Activated gamma-delta T cell treated with anti-CD3 and anti-CD28 coated beads, Interleukin-2, amount 50 U/mL, for 16 hours (primary cell): ENCODE measurements at places on chromosomes 5 and 9.

DNA sequence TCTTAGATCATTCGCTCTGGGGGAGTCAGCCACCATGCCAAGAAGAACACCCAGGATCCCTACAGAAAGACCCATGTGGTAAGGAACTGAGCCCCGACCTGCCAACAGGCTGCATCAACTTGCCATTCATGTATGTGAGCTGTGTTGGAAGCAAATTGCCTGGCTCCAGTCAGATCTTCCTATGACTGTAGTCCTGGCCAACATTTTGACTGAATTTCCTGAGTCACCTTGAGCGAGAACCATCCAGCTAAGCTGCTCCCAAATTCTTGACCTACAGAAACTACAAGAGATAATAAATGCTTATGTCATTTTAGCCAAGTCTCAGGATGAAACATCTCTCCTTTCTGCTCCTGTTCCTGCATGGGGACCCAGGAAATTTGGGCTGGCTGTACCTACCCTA is 40.0 kb upstream of the SLC44A1 start:
- DNase-seq: no peak

- DNase-seq: no peak
These were observed 1.0 kb downstream of the PHPT1 start for GRCh38 chr9:136849960-136850865.

DNA sequence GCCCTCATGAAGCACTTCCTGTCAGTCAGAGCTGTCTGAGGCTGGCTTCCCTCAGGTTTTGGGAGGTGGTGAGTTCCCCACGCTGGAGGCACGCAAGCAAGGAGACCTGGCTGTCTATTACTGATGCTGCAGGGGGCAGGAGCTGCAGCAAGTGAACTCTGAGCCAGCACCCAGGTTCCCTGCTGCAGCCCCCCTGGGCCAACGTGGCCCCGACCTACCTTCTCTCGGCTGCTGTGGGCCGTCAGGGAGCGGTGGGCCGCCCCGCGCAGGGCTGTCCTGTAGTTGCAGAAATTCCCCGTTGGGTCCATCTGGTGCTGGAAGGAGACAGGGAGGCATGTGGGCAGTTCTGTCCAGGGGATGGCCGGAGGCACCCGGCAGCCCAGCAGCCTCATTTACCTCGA is 46.8 kb upstream of the RNF130 start:
- DNase-seq: no peak

- no peak for DNase-seq
These were observed 2.9 kb downstream of the SNX18 start for GRCh38 chr5:54520438-54520846.

- no peak for DNase-seq
These were observed 1.6 kb downstream of the SRFBP1 start for GRCh38 chr5:121963392-121963791.

DNA sequence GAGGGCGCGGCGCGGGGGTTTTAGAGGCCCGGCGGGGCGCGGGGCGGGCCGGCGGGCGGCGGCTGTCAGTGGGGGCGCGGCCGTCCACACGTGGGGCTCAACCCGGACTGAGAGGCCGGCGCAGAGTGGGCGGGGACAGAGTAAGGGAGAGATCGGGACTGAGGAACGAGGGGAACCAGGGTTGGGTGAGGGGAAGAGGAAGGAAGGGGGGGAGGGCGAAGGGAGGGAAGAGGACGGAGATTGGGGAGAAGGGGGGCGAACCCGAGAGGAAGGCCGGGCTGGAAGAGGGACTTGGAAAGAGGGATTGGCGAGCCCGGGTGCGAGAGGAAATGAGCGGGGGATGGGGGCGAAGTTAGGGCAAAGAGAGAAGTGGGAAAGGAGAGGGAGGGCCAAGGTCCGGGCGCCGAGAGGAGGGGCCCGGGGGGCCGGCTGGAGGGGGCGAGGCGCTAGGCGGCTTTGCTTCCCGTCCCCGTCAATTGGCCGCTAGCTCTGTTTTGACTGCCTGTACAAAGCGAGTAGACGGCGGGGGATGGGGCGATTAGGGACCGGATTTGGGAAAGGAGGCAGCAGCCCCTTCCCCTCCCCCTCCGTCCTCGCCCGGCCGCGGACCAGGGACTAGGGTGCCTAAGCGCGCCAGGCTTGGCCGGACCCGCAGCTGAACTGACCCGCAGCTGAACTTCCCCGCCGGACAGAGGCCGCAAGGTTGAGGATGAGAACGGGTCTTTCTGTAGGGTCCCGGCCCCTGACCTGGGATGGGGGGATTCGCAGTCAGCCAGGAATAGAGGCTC is 399 bp upstream of the FBN2 start:
- no peak for DNase-seq

DNA sequence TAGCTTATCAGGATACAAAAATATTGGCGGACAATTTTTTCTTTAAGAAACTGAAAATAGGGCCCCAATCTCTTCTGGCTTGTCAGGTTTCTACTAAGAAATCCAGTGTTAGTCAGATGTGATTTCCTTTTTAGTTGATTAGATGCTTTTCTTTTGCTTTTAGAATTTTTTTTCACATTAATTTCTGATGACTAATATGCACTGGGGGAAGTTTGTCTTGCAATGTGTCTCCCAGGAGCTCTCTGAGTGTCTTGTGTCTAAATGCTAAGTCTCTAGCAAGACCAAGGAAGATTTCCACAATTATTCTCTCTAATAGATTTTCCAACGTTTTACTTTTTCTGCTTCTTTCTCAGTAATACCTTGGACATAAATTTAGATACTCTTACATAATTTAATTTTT is 559.8 kb upstream of the TYRP1 start:
- no peak for DNase-seq

DNA sequence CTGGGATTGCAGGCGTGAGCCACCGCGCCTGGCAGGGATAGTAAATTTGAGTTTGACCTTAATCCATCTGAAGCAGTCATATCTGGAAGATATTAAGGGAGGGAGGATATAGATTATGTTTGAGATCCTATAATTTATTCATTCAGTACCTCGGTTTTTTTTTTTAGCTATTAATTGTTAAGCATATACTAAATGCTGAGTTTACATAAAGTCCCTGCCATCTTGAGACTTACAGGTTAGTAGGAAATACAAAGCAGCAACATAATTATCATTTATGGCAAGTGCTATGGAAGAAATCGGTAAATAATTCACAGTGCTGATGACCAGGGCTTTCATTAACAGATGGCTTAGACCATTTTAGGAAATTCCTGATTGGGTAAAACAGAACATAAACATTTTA is 66.5 kb upstream of the FCHO2 start:
- no peak for DNase-seq

DNA sequence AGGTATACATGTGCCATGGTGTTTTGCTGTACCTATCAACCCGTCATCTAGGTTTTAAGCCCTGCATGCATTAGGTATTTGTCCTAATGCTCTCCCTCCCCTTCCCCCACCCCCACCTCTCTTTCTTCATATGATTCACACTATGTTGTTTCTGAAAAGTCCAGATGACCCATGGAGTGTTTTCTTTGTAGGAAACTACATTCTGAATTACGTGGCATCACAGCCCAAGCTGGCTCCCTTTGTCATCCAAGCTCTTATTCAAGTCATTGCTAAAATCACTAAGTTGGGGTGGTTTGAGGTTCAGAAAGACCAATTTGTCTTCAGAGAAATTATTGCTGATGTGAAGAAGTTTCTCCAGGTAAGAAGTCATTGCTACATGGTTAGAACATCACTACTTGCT is 30.4 kb downstream of the RANBP17 start:
- no peak for DNase-seq

GRCh38 chr5:179762079-179762780 is 29.6 kb downstream of the MAML1 start:
- no peak for DNase-seq

- DNase-seq: no peak
These were observed 9.5 kb upstream of the MACIR start for GRCh38 chr5:103249068-103249467.

GRCh38 chr9:75927356-75927755 is 36.9 kb downstream of the PCSK5 start:
- no peak for DNase-seq

DNA sequence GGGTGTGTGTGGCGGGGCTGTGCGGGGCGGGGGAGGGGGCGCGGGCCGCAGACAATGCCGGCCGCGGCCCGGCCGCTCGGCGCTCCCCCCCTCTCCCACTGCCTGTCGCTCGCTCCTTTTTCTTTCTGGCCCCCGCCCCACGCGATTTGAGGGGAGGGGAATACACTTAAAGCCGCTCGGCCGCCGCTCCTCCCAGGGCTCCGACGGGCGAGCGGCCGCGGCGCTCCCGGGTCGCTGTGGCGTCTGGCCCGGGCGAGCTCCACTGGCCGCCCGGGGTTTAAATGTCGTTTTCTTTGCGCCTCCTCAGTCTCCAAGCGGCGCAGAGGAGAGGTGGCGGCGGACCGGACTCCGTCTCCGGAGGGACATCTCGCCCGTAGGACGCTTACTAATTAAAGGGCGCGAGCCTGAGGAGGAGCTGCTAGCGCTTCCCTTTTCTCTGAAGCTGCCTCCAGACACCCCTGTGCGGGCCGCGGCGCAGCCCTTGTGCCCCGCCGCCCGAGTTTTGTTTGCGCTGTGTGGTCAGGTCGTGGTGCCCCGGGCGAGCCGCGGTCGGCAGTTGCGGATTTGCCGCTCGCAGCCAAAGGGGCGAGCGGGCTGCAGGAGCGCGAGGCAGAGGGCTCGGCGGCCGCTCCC is 1.4 kb downstream of the ZSWIM6 start:
- no peak for DNase-seq

DNA sequence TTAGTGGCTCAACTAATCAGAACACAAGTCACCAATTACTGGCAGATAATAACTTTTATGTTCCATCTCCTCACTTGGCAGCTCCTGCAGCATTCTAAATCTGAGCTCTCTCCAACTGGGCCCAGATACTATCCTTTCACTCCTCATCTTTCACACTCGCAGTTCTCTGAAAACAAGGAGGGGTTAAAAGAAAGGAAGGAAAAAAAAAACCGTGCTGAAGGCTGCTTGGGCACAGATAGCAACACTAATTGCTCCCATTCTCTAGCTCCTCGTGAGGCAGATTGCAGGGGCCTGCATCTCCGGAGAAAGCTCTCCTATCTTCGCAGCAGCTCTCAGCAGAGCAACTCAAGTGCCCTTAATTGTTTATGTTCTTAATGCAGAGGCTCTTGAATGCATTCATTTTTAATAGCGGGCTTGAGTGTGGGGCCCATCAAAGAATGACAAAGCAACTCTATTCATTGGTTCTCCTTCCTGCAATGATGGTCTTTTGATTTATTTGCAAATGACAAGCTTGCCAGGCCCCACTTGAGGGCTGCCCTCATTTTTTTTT is 23.9 kb downstream of the TLE1 start:
- DNase-seq: no peak

DNA sequence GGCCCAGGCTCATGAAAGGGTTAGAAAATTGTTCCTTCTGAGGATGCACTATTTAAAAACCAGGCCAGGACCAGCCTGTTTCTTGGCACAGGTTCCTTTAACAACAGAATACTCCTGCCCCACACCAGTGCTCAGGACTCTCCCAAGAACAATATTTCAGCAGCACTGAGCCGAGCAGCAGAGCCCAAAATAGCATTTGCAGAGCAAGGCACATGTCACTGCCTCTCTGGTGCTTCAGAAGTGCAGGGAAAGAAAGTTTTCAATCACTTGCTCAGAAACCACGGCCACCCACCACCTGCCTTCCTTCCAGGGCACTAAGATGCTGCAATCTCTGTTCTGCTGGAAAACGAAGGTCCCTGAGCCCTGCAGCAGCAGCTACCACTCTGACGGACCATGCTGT is 77.6 kb downstream of the SIL1 start:
- no peak for DNase-seq

DNA sequence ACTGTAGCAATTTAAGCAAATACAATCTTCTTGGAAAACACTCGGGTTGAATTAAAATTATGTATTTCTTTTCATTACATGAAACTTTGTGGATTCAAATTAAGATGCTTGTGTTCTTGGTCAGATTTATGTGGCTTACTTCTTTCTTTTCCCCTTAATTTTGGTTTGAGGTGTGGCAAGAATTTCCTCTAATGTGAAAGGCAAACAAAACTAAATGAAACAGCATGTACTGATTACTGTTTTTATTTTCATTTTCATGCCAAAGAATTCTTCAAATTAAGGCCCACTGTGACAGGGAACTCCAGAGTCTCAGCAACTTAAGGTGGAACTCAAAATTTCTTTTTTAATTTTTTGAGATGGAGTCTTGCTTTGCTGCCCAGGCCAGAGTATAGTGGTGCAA is at the start of gene OMD:
Gene OMD, minus strand, starts transcription at position 132 of the 400 bp plus-strand sequence. CDS start 6,913 bp downstream, outside the sequence.
- DNase-seq: no peak

- DNase-seq: no peak
These were observed 13.1 kb upstream of the NCS1 start for GRCh38 chr9:130159057-130159456.

DNA sequence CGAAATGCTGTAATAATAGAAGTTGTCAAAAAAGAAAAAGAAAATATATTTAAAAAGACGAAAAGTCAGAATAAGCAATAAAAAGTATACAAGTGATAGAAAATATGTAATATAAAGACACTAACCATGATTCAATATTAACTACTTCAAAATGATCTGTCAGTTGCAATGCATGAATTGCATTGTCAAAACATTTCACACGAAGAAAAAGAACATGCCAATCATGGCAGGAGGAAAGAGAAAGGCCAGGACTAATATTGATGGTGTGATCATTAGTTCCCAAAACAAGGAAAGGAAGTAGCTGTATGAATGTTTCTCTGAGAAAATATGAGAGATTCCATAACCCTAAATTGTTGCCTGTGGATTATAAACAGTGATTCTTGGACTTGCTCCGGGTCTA is 7.4 kb upstream of the GRAMD2B start:
- no peak for DNase-seq

- no peak for DNase-seq
These were observed 454.3 kb upstream of the WWC1 start for GRCh38 chr5:167837127-167837526.

DNA sequence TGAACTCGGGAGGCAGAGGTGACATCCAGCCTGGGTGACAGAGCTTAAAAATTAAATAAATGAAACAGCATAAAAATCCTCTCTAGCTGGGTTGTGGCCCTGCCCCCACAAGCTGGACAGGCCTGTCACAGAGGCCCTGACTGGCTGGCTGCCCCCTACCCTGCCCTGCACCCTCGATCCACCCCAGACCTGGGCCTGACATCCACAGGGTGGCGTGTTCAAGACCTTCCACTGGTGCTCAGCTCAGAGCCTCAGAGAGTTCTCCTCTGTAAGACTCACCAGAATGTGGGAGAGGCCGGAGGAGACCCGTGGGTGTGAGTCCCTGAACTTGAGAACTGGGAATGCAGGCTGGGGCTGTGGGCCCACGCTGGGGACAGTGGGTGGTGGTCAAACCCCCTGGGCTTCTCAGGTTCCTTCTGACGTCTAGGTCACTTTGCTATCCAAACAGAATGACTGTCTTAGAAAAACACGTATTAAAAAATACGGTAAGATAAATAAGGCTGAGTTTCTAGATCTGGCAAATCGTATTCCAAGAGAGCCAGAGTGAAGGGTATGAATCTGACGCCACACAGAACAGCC is 9.7 kb upstream of the WDR38 start:
- DNase-seq: no peak

DNA sequence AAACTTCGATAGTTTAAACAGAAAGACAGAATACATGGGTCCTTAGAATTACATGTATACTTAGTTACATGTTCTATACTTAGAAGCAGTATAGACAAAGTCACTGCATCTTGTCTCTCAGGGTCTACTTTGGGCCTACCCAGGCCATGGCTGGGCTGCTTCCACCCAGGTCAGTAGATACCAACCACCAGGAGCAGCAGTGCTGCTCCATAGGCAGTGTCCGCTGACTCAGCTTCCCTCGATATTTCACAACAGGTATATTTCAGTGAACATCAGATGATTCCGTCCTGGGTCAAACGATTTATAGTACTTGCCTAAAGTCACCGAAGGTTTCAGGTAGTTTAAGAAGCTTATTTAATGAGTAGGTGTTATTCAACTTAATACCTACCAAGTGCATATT is 18.0 kb downstream of the IARS1 start:
- DNase-seq: no peak
